Activated T-cell treated with anti-CD3 and anti-CD28 coated beads, Interleukin-2, amount 50 U/mL, for 72 hours (primary cell): ENCODE measurements at places on chromosomes 7 and 10. TPM values are rescaled to one million over a fixed set of nuclear protein-coding genes. Genes with fewer than 3 reads are reported as not detected.

- DNase-seq: peak; percentile 78
Measured at GRCh38 chr10:6530211-6530840, 49.8 kb downstream of the PRKCQ start.

GRCh38 chr7:21641546-21641945, 98.7 kb downstream of the DNAH11 start:
- no peak for DNase-seq

GRCh38 chr10:83371696-83372490, 767.4 kb upstream of the GHITM start:
- no peak for DNase-seq

DNA sequence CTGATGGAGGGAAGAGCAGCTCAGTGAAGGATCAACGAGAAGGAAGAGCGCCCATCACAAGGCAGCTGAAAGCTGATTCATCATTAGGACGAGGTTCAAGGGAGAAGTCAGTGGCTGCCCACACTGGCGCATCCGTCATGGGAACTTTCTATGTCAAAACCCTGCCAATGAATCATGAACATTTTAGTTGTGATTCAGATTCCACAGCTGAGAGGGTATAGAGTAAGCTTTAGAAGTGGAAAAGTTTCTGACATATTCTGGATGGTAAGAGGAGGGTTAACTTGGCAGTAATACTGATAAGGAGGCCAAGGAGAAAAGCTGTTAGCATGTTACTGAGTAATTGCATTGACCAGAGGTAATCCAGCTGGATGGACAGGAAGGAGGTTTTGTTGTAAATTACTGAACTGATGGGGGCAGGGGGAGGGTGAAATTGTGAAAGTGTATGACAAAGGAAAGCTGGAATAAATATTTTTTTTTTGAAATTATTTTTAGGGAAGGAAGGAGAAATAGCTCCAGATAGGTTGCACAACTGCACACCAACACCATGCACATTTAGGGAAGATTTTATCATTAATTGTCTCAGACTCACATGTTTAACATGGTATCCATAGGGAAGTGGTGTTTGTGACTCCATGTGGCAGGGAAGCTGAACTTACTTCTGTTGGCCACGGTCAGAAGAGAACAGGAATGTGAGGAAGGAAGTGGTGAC, 78.3 kb upstream of the NRP1 start:
- peak; percentile 12 for DNase-seq

The CCSER2 gene
- total RNA-seq: 99.1 TPM

The UCN3 gene
- not detected for total RNA-seq

GRCh38 chr10:92753865-92754264, 64.1 kb downstream of the HHEX start:
- no peak for DNase-seq

DNA sequence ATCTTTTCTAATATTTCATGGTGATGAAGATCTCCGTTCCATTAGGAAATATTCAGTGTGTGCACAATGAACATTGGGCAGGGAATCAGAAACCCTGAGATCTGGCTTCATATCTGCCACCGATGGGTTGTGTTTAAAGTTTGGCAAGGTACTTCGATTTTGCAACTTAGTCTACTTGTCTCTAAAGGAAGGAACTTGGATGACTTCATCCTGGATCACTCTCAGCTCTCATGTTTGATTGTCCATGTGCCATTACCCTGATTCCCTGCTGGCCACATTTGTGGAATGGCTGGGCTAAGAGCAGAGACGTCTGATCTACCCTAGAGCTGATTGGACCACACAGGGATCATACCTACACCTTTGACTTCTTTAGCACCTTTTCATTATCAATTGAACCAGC, 177.0 kb upstream of the KMT2E start:
- DNase-seq: no peak

The HDAC9 gene
- 0.55 TPM for total RNA-seq
